Vein endothelial cell (primary cell): ENCODE measurements at places on chromosomes 12 and 14. TPM values are rescaled to one million over a fixed set of nuclear protein-coding genes. Genes with fewer than 3 reads are reported as not detected.

Gene SLC15A4
- 28.8 and 41.5 TPM in 2 replicates for total RNA-seq

Gene PITPNM2
- 8.8 and 11.2 TPM in 2 replicates for total RNA-seq

Gene DHRS2
- 0.38 TPM in 1 of 2 replicates, not detected in the other for total RNA-seq

Gene LRRC10
- total RNA-seq = not detected in 2 replicates

Gene GLIPR1L2
- 0.33 TPM in 1 of 2 replicates, not detected in the other for total RNA-seq

Gene YY1
- 53.2 and 57.6 TPM in 2 replicates for total RNA-seq

Gene FGF6
- total RNA-seq = not detected in 2 replicates

Gene CFAP73
- total RNA-seq = not detected in 2 replicates

Gene TRIAP1
- total RNA-seq = 40.8 and 52.4 TPM in 2 replicates

Gene SSPN
- total RNA-seq = 0.33 and 1.1 TPM in 2 replicates
